SJCRH30 (cell line): ENCODE measurements at places on chromosomes 2 and 18.

DNA sequence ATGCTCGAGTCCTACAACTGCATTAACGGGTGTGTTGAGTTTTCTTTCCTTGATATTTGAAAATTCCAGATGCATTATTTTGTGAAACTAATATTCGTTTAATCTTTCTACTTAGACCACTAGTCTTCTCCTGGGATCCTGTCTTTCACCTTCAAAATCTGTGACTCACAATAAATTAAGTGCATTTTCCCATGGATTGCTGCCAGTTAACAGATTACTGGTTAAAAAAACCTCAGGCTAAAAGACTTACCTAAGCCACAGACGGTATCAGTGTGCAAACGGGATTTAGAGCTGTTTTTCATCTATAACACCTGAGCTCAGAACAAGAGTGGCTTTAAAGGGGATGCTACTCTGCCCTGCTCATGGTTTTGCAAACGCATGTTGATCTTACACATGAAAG is 10.2 kb downstream of the FECH start:
- H3K27ac ChIP-seq: no peak overlapping the region
- H3K4me3 ChIP-seq: no peak overlapping the region
- H3K4me1 ChIP-seq: no peaks in the 10 kb centered on the region
- no peaks in the 10 kb centered on the region for H3K27me3 ChIP-seq
- DNase-seq: no peak
- H3K36me3 ChIP-seq: no peaks in the 10 kb centered on the region

DNA sequence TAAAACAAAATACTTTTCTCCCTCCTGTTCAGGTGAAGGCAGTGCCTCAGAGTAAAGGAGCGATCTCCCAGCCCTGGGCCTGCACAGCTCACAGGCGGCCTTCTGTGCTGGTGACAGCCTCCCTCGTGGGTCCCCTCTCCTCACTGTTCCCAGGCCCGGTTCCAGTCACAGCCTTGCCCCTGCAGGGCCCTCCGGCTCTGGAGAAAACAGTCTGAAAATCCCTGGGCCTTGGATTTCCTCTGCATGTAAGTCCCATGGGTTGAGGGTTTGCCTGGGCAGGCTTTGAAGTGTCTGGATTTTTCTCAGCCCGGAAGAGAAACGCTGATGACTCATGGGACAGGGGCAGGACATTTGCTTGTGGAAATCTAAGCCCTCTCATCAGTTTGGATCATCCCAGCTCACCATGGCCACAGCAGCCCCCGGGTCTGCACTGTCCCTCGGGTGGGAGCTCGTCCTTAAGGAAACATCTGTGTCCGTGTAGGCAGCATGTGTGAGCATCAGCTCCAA is 186.1 kb upstream of the RAB12 start:
- no peaks in the 10 kb centered on the region for H3K36me3 ChIP-seq
- H3K4me3 ChIP-seq: no peak overlapping the region
- peak; percentile 40 for DNase-seq
- H3K27ac ChIP-seq: peak overlapping the region; percentile 32
- peaks cover 15% of the 10 kb centered on the region for H3K4me1 ChIP-seq

DNA sequence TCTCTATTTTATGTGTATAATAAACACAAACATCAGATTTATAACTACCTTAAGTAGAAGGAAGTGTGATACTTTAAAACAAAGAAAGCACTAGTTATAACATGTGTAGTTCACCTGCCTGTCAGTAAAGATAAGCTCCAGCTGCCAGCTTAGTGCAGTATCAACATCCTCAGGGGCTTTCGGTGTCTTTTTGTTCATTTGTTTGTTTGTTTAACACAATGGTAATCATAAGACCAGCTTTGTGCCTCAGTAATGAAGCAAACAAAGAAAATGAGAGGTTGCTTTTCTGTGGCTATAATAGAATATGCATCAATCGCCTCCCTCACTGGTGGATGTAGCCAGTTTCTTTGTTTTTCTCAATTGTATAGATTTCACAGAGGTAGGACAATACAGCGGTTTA is 1499.0 kb upstream of the TMEFF2 start:
- no peak for DNase-seq
- no peak overlapping the region for H3K4me3 ChIP-seq
- H3K27ac ChIP-seq: no peak overlapping the region
- no peaks in the 10 kb centered on the region for H3K36me3 ChIP-seq
- no peaks in the 10 kb centered on the region for H3K27me3 ChIP-seq

DNA sequence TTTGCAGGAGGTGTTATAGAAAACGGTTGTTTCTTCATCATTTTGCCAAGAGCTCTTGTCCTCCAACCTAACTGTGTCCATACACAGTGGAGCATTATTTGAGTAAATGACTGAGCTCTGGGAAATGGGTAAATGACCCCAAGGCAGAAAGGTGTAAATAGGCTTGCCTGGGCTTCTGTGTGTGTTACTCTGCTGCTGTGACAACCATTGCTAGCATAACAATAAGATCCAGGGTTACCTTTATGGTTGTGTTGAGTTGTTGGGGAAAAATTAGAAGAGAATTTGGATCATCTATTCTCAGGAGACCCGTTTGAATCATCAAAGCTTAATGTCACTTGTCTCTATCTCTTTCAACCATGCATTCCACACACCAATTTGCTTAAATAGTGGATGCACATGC is 672.7 kb downstream of the DPP10 start:
- no peak for DNase-seq
- no peaks in the 10 kb centered on the region for H3K4me1 ChIP-seq
- H3K4me3 ChIP-seq: no peak overlapping the region
- H3K36me3 ChIP-seq: no peaks in the 10 kb centered on the region
- no peaks in the 10 kb centered on the region for H3K27me3 ChIP-seq

- H3K36me3 ChIP-seq: no peaks in the 10 kb centered on the region
- no peaks in the 10 kb centered on the region; the same call in 1 of the 2 replicates for H3K4me1 ChIP-seq
- no peak overlapping the region for H3K27ac ChIP-seq
- H3K27me3 ChIP-seq: no peaks in the 10 kb centered on the region
- DNase-seq: no peak
These were observed 286.4 kb upstream of the MMADHC start for GRCh38 chr2:149873936-149874335.

- peaks cover 29% of the 10 kb centered on the region for H3K4me1 ChIP-seq
- H3K27me3 ChIP-seq: no peaks in the 10 kb centered on the region
- H3K27ac ChIP-seq: no peak overlapping the region
- H3K4me3 ChIP-seq: no peak overlapping the region
- H3K36me3 ChIP-seq: no peaks in the 10 kb centered on the region
These were observed 204.6 kb downstream of the AGAP1 start for GRCh38 chr2:235698491-235698890.

DNA sequence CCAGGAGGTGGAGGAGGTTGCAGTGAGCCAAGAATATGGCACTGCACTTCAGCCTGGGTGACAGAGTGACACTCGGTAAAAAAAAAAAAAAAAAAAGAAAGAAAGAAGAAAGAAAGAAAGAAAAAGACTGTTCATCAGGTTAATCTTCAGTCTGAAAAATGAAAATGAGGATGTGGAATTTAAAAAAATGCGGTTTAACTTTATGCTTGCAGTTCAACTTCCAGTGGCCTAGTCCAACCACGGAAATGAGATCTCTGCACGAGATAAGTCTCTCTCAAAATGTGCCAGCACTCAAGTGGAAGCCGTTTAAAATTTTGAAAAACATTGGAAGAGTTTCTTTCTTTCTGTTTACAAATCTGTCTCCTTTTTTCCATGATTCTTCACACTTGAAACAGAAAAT is 112.1 kb downstream of the DOCK10 start:
- no peak overlapping the region for H3K27ac ChIP-seq
- DNase-seq: no peak
- H3K27me3 ChIP-seq: no peaks in the 10 kb centered on the region
- no peaks in the 10 kb centered on the region for H3K4me1 ChIP-seq
- H3K4me3 ChIP-seq: no peak overlapping the region
- H3K36me3 ChIP-seq: no peaks in the 10 kb centered on the region

DNA sequence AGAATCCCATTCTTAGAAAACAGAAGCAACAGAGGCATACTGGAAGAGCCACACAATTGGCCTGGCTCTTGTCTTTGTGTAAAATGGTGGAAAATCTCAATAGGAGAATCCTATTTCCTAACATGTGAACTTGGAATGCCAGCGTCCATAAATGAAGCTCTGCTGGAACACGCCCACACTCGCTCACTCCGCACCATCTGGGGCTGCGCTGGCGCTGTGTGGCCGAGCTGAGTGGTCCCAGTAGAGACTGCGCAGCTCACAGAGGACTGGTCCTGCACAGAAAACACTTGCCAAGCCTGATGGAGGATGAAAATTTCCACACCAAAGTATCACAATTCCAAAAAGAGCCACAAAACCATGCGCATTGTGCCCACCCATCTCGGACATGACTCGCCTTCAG is 56.2 kb downstream of the PXDN start:
- no peak overlapping the region for H3K4me3 ChIP-seq
- H3K4me1 ChIP-seq: peaks cover 78% of the 10 kb centered on the region
- no peak for DNase-seq
- no peaks in the 10 kb centered on the region for H3K27me3 ChIP-seq
- peak overlapping the region; percentile 100 for H3K27ac ChIP-seq
- peaks cover 57% of the 10 kb centered on the region for H3K36me3 ChIP-seq

DNA sequence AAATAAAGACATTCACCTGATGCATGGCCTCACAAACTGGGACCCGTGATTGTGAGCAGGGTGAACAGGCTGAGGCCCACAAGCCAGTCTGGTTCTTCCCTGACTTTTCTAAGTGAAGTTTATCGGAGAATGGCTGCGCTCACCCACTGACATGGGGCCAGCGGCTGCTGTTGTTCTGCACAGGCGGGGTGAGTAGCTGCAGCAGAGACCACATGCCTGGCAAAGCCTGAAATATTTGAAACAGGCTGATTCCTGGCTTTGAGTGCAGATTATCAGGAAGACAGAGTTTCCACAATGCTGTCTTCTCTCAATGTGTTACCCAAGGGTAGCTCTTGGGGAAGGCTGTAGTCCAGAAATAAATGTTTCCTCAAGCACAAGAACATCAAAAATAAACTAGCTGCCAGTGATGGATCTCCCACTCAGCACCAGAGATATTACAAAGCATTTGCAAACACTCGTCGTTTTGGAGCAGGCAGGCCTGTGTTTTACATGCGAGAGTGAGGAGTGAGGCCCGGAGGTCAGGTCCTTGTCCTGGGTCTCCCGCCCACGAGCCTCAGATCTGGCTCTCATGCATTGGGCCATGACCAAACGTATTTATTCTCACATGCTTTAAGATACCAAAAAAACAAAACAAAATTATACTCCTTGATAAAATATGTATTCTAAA is 647.1 kb downstream of the GALR1 start:
- no peaks in the 10 kb centered on the region for H3K27me3 ChIP-seq
- no peaks in the 10 kb centered on the region for H3K4me1 ChIP-seq
- DNase-seq: no peak
- H3K27ac ChIP-seq: no peak overlapping the region
- no peaks in the 10 kb centered on the region for H3K36me3 ChIP-seq

DNA sequence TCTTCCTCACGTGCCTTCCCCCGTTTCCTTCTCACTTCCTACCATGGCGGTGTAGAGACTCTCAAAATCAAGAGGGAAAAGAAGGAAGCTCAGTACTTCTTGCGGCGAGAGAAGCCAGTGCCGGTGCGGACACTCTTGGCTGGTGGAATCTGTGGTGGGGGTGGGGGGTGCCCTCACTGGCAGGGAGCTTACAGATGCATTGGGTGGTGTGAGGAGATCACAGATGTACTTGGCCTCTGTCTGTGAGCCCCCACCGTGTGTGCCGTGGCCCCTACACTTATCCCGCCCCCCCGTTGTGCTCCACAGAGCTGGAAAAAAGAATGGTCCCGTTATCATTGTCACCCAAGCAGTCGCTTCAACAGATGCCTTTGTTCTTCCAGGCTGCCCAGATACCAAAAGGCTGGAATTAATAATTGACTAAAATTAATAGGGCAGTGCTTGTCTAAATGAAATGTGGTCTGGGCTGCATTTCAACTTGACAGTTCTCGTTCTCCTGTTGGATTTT is 79.8 kb downstream of the VAPA start:
- H3K27ac ChIP-seq: no peak overlapping the region
- no peaks in the 10 kb centered on the region for H3K36me3 ChIP-seq
- no peak overlapping the region for H3K4me3 ChIP-seq
- no peaks in the 10 kb centered on the region for H3K27me3 ChIP-seq
- no peaks in the 10 kb centered on the region for H3K4me1 ChIP-seq
- no peak for DNase-seq

GRCh38 chr18:57428221-57429150 is 6.7 kb upstream of the ONECUT2 start:
- no peaks in the 10 kb centered on the region for H3K36me3 ChIP-seq
- H3K4me3 ChIP-seq: no peak overlapping the region
- H3K27ac ChIP-seq: no peak overlapping the region
- no peak for DNase-seq

- H3K27me3 ChIP-seq: no peaks in the 10 kb centered on the region
- no peak for DNase-seq
- H3K4me1 ChIP-seq: no peaks in the 10 kb centered on the region
- no peaks in the 10 kb centered on the region for H3K36me3 ChIP-seq
- H3K27ac ChIP-seq: no peak overlapping the region
These were observed 369.9 kb downstream of the FSIP2 start for GRCh38 chr2:186108470-186108869.

DNA sequence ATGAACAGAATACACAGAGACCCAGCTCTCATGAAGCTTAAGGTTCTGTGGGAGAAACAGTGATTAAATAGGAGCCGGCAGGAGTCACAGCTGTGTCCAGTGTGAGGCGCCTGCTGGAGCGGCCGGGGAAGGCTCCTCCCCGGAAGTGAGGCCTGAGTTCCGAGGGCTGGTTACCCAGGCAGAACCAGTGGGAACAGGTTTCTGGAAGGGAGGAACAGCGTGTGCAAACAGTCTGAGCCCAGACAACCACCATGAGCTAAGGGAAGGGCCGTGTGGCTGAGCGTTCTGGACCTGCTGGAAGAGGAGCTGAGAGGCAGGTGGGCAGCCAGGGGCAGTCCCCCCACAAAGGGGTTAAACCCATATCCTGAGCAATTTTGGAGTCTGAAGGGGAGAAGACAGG is 26.0 kb upstream of the NPAS2 start:
- no peaks in the 10 kb centered on the region for H3K36me3 ChIP-seq
- no peak overlapping the region for H3K4me3 ChIP-seq
- no peak overlapping the region for H3K27ac ChIP-seq
- DNase-seq: no peak
- H3K4me1 ChIP-seq: no peaks in the 10 kb centered on the region

DNA sequence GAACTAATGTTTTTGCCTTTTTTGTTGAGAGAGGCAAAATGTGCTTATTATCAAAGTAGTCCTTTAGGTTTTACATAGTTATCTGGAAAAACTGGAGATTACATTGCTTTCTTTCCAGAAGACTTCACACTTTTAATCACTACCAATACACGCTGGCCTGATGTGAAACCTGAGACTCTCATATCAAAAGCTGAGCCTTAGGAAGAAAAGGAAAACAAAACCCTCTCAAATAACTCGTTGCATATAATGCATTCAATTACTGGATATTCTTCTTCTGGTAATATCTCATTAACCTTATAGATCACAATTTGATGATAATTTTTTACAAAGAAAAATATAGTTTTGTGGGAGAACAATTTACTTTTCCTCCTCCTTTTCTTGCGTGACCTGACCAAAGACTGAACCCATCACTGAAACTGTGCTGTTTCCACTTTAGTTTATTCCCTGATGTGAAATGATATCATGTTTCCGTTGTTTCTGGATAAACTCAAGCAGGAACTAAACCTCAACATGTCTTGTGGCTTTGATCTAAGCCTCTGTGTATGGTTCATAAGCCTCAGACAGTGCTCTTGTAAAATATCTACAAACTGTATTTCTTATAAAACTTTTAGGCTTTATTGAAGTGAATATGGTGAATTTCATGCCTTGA is 332.4 kb downstream of the GULP1 start:
- H3K4me3 ChIP-seq: peak overlapping the region; percentile 29
- H3K27ac ChIP-seq: no peak overlapping the region
- peaks cover 14% of the 10 kb centered on the region for H3K4me1 ChIP-seq
- no peaks in the 10 kb centered on the region for H3K36me3 ChIP-seq
- H3K27me3 ChIP-seq: no peaks in the 10 kb centered on the region

- peaks cover 5% of the 10 kb centered on the region for H3K4me1 ChIP-seq
- DNase-seq: no peak
- no peaks in the 10 kb centered on the region for H3K36me3 ChIP-seq
These were observed 72.2 kb upstream of the B3GNT7 start for GRCh38 chr2:231323316-231323715.
